ENCODE measurements at places on chromosomes 16 and 17. TPM values are rescaled to one million over a fixed set of nuclear protein-coding genes. Genes with fewer than 3 reads are reported as not detected.

Gene EPN3
- not detected for total RNA-seq

Gene TBC1D26
- not detected for total RNA-seq

Gene CYBA
- 174 TPM for total RNA-seq

Gene PRR11
- total RNA-seq, result 0.82 TPM

Gene CLEC3A
- not detected for total RNA-seq

Gene CRYBA1
- total RNA-seq, result not detected

Measured in omental fat pad (tissue), 4 donors.